ENCODE measurements at places on chromosomes 12 and 14.

GRCh38 chr14:68676511-68676943 lies 116.3 kb downstream of the ZFP36L1 start:
- DNase-seq = no peak

- no peak for DNase-seq
Measured at GRCh38 chr12:31369712-31370521, 44.0 kb upstream of the SINHCAF start.

DNA sequence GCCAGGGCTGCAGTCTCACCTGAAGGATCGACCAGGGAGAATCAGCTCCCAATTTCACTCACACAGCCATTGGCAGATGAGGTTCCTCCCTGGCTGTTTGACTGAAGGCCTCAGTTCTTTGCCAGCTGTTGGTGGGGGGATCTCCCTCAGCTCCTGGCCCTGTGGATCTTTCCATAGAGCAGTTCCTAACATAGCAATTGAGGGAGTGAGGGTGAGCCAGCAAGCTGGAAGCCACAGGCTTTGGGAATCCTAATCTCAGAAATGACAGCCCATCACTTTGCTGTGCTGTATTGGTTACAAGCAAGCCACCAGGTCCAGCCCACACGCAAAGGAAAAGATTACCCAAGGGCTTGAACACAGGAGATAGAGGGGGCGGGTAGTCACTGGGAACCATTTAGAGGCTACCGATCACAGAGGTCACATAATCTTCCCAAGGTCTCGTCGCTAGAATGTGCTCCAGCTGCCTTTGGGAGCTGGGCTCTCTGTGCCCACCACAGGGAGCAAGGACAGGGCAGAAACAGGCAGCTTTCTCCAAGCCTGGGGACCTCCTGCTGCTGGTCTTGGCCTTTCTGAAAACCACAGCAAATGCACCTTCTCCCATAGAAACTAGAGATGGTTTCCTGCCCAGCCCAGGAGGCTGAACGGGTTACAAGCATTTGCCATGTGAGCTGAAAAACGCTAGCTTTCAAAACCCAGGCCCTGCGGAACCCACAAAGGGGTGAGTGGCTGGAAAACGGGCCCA lies 4.6 kb upstream of the OTUB2 start:
- no peak for DNase-seq

- DNase-seq = no peak
Measured at GRCh38 chr12:94305130-94305957, 154.3 kb downstream of the CEP83 start.
